Activated naive CD4-positive, alpha-beta T cell treated with anti-CD3 and anti-CD28 coated beads, Interleukin-2, amount 50 U/mL, for 72 hours (primary cell): ENCODE measurements at places on chromosomes 2 and 18. TPM values are rescaled to one million over a fixed set of nuclear protein-coding genes. Genes with fewer than 3 reads are reported as not detected.

The ABCG5 gene
- not detected for total RNA-seq

The LGALSL gene
- 1.2 TPM for total RNA-seq

The ELOA2 gene
- not detected for total RNA-seq

The GULP1 gene
- not detected for total RNA-seq

The TACR1 gene
- total RNA-seq: not detected

The SP140 gene
- total RNA-seq: 77.7 TPM

The LOXHD1 gene
- 0.10 TPM for total RNA-seq

The SLC4A5 gene
- 0.89 TPM for total RNA-seq

The PLCL1 gene
- 1.3 TPM for total RNA-seq

The IL1RL1 gene
- 1.0 TPM for total RNA-seq
